ENCODE measurements at places on chromosomes 12 and 14.
A peak's percentile ranks its signal among the peaks of the same experiment; 100 is the strongest.

- peak; percentile 26 for DNase-seq
Observed at GRCh38 chr14:74945261-74945851, 10.0 kb downstream of the PGF start.

- peak; percentile 13 for DNase-seq
Observed at GRCh38 chr14:51167587-51168214, 72.3 kb upstream of the TMX1 start.

- peak; percentile 11 for DNase-seq
Observed at GRCh38 chr12:117590999-117591398, 229.6 kb upstream of the NOS1 start.

DNA sequence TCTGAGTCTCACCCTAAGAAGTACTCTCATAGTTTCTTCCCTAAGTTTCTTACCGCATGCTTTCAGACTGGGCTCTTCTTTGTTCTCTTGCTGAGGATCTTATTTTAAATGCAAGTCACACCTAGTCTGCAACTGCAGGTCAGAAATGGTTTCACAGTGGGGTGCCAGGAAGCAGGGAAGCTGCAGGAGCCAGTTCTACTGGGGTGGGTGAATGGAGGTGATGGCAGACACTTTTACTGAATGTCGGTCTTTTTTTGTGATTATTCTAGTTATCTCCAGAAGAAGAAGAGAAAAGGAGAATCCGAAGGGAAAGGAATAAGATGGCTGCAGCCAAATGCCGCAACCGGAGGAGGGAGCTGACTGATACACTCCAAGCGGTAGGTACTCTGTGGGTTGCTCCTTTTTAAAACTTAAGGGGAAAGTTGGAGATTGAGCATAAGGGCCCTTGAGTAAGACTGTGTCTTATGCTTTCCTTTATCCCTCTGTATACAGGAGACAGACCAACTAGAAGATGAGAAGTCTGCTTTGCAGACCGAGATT, 1.7 kb downstream of the FOS start:
- DNase-seq, result peak; percentile 17

DNA sequence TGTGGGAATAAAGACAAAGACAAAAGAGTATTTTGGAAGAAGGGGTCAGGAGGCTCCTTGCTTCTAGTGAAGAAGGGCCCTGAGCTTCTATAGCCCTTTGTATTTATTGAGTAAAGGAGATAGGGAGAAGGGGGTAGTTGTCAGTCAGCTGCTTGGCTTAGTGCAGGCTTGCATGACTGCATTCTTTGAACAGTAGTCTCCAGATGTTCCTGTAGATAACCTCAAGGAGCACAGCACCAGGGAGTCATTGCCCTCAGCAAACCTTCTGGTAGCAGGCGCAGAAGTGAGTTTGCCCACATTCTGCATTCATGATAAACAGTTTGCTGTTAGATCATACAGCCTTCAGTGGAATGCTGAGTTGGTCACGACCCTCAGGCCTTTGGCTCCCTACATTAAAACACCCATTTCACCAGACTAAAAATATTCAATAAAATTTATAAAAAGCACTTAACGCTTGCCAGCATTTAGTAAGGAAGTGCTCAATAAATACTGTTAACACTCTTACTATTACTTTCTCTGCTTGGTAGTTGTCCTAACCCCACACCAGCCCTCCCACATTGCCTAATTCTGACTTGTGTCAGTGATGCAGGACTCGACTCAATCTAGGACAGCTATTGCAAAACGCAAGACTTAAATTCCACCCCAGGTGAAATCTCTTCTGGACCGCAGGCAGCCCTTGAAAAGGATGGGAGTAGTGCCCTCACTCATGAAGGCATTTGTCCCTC, 3.0 kb upstream of the DHRS4 start:
- no peak for DNase-seq

DNA sequence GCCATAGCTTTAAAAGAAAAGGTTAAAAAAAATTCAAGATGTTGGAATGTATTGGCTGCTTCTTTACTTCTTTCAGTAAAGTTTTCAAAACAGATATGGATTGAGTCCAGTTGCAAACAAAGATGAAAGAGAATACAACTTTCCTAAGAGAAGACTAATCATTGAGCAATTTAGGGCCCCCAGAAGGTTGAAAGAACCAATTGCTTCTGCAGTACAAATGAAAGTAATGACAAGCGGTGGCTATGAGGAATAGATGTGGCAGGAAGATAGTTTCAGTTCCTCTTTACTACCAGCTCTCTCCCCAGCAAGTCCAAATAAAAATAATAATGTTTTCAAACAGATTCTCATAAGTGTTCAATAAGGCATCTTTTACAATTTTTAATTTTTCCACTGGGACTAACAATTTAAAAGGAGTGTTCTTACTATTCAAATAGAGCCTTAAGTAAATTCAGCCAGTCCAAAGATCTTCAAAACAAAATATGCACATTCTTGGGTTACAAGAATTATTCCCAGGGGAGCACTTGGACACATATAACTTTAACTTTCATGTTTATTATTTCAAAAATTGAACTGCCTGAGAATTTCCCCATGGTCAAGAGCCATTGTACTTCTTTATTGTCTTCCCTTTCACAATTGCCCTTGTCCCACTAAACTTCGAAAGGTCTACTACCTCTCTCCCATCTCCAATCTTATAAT, 62.3 kb upstream of the PPP1R12A start:
- DNase-seq, result peak; percentile 53

GRCh38 chr14:49975799-49976198, 82.9 kb downstream of the ARF6 start:
- no peak for DNase-seq

DNA sequence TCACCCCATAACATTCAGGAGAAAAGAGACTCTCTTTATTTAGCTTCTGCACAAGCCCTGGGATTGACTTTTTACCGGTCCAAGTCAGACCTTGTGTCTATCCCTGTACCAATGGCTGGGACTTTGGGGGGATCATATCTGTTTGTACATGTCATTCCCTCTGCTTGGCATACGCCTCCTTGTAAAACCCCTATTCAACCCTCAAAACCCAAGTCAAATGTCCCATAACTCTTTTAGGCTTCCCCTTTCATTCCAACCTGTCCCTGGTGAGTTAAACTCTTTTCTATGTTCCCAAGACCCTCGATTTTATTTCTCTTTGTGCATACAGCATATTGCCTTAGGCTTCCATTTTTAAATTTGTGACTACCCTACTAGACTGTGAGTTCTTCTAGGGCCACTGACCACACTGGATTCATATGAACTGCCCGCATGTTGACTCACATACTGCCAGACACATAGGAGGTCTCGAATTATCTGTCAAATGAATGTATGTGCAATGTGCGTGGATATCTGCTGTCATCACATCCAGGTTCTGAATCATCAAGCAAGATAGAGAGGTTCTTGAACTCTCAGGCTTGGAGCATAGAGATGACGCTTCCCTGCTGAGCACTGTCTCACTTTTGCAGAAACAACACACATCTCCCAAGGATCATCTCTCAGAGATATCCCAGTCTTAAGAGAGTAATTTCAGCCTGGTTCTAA, 548.6 kb upstream of the TBX3 start:
- peak; percentile 97 for DNase-seq

- DNase-seq, result no peak
Observed at GRCh38 chr12:12725956-12726554, 8.9 kb downstream of the CDKN1B start.

- no peak for DNase-seq
Observed at GRCh38 chr12:74626397-74626796, 88.8 kb downstream of the ATXN7L3B start.

- DNase-seq, result no peak
Observed at GRCh38 chr12:122875590-122876220, 20.2 kb downstream of the VPS37B start.

- DNase-seq, result no peak
Observed at GRCh38 chr14:39268393-39268792, 34.7 kb downstream of the MIA2 start.

DNA sequence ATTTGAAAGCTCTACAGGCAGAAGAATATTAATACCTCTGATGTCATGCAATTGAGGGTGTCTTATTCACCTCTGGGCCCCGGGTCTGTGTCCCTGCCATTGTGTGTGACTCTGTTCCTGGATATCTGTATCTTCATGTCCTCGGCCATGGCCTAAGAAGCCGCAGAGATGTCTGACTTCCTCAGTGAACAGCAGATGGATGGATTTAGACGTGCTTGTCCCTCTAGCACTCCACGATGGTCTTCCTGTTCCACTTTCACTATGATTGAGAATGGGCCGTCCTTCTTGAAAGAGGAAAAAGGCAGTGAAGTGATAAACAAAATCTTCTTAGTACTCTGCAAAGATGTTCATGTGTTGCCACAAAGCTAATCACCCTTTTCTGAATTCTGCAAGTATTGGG, 217.4 kb downstream of the SLC41A2 start:
- DNase-seq, result no peak

GRCh38 chr12:124352839-124353238, 57.9 kb downstream of the RFLNA start:
- no peak for DNase-seq

DNA sequence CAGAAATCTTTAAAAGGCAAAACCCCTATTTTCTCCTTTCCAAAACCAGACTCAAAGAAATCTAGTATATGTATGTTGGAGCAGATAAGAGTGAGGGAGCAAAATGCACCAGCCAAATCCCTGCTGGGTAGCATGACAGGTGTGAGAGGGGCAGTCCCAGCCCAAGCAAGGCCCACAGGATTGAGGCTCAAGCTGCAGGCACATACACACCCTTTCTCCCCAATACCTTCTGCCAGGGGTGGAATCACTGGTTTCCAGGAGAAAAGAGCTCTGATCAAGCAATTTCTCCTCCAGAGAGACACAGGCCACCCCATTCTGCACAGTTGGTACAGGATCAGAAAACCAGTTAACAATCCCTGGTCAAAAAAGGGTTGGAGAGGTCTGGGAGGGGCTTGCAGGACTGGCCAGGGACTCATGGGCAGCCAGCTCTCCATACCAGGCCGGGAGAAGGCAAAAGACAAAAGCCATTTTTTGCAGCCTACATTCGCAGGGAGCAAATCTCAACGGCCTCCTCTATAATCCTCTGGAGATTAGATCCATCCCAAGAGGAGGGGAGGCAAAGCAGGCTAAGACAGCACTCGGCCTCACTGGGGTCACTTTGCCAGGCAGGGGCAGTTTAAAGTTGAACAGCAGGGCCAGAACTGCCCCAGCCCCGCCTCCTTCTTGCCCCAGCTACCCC, 2.1 kb downstream of the KMT2D start:
- no peak for DNase-seq

GRCh38 chr12:114703060-114703493, 19.1 kb upstream of the TBX3 start:
- DNase-seq, result no peak

DNA sequence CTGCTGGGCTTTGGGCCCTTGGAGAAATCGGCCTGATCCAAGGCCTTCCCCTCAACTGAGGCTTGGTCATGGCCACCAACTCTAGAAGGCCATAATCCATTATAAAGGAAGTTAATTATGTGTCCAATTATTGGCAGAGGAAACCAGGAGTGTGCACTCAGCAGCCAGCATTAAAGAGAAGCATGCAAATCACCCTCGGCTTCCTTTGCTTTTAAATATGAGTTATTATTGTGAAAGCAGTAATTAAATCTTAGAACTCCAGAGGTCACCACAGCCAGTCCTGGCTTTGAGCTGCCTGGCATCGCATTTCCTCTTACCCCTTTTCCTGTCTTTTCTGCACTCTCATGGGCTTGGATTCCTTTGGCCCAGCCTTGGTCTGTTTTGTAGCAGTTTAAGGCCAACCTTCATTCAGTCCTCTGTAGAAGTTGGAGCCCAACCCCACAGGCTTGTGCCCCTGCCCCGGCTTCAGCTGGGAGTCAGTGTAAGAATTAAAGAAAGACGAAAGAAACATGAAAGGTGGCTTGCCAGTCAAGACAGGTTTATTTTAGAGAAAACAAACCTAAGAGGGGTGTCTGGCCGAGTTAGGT, 14.7 kb upstream of the KRT86 start:
- peak; percentile 31 for DNase-seq

DNA sequence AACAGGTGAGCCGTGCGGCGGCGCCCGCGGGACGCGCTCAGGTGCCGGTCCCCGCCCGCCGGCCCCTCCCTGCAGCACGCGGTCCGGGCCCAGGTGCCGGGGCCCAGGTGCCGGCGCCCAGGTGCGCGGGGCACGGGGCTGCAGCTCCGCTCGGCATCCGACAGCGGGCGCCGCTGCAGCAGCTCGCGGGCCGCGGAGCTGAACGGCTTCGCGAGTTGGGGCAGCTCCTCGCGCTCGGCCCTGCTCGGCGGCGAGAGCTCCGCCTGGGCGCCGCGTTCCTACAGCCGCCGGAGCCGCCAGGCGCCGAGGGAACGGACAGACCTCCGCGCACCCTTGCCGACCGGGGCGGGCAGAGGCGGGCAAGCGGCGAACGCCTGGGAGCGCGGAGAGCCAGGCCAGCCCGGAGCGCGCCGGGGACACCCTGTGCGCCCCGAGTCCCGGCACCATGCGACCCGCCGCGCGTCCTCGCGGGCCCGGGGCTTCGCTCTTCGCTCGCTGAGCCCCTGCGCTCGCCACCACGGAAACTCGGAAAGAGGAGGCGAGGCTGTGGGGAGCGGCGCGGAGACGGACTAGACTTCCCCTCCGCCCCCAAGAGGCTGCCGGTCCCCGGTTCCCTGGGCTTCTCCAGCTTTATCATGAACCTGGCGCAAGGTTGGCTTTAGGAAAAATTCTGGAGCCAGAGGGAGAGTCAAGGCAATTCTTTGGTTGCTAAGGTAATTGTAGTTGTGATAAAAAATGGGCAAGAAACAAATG, at the start of gene RGS6:
RGS6 (plus strand) TSS at position 201 of the 753 bp plus-strand sequence.
- no peak for DNase-seq

- DNase-seq, result no peak
Observed at GRCh38 chr12:116441292-116441691, 117.9 kb upstream of the MAP1LC3B2 start.

GRCh38 chr14:70317091-70317968, 42.2 kb downstream of the COX16 start:
- DNase-seq, result no peak

DNA sequence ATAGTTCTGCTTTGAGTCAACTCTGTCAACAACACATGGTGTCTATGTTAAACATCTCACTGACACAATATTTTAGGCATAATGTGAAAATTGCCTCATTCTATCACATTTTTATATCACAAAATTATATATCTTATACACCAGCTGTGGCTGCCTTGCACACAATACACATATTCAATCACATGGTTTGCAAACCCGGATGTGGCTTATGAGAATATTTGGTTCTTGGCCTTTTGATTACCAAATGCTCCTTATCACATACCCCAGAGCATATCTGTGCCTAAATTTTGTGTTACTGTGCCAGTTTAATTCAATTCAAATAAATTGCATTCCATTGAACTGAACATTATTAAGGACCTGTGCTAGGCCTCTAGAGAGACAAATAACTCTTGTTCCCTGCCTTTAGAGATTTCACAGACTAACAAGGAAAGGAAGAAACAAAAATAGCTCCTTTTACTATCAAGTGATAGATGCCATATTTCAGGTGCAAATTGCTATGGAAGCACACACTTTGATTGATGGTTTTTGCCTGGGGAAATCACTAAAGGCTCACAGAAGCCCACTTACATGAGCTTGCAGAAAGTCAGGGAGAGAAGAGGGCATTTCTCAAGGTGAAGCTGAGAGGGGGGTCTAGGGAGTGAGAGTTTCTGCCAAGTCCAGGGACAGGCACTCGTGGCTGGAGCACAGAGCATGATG, 63.4 kb downstream of the PPP1R36 start:
- DNase-seq, result no peak

- no peak for DNase-seq
Observed at GRCh38 chr14:77241955-77242354, 29.1 kb downstream of the NGB start.

All from fibroblast of skin of right quadriceps (primary cell).